ENCODE measurements at places on chromosomes 3 and 15.

GRCh38 chr3:184230603-184231528, 1.5 kb downstream of the VWA5B2 start:
- no peak for DNase-seq

GRCh38 chr15:73923156-73923487, 3.1 kb upstream of the LOXL1 start:
- DNase-seq, result no peak

DNA sequence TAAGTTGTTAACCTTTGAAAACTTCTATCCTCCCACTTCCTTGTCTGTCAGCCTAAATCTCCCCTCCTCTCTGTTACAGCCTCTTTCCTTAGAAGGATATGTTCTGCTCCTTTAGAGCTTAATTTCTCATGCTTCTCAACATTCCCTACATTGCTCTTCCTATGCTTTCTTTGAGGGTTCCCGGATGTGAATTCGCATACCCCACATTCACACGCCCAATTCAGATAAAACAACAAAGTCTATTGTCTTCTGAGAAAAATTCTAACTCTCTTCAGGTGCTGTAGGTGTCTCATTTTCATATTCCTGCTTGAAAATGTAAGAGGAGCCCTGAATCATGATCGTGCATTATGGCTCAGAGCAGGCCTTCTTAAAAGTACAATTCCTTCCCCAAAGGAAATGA, 171.8 kb upstream of the DPH6 start:
- DNase-seq, result peak; percentile 30

DNA sequence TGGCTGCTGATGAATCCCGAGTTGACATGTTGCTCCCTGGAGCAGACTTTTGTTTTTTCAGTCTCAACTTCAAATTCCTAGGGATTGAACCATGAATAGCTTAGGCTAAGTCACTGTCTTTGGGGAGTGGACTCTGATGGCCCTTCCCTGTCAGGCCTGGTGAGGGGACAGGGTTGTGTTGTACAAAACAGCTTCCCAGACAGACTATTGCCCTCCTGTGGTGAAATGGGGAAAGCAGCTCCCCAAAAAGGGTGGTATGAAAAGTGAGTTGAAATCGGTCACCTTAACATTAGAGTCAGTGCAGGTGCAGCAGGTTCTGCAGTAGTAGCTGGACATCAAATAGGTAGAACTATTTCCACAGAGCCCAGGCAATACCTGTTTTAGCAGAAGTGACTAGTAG, 775.6 kb downstream of the ROBO2 start:
- DNase-seq, result peak; percentile 17

- no peak for DNase-seq
These were observed at the start of the genes GLT8D1 and SPCS1 for GRCh38 chr3:52705688-52706686. Gene GLT8D1 (minus strand): TSS chr3:52705791. CDS start chr3:52700460, 5,331 bp downstream. Gene SPCS1 (plus strand): TSS chr3:52706106. CDS start chr3:52706247, 141 bp downstream.

DNA sequence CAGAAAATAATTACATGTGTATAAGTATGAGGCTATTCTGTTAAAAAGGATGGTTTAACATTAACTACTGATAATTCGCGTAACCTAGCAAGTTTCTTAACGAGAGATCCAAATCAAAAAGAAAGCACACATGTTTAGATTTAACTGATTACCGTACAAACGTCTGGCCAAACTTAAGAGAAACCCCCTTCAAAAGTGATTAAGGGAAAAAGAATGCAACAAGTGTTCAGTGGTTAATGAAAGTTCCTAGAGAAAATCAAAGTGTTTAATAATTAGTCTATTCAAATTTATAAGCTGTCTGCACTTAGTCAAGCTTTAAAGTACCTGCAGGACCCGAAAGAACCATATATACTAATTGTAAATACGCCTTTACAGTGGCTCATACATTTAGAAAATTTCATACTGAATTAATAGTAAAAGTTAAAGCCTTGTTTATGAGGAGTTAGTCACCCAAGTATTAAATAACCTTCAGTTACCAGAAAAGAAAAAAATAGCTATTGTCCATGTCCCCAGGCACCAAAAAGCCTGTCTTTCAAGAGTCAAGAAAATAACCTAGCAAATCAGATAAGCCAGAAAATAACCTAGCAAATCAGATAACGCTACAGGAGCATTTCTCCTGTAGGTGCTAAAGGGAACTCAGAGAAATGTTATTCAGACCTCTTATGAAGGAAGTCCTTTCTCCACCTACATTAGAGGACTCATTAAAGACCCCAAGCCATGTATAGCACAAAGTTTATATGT, 34.6 kb downstream of the ZNF589 start:
- no peak for DNase-seq
